Transverse colon (tissue), 4 donors: ENCODE measurements at places on chromosomes 11 and 22. TPM values are rescaled to one million over a fixed set of nuclear protein-coding genes. Genes with fewer than 3 reads are reported as not detected.

CARS1 gene
- 47.9 TPM for total RNA-seq

PANX2 gene
- total RNA-seq, result not detected

P2RY2 gene
- 21.4 TPM for total RNA-seq

GLYAT gene
- total RNA-seq, result not detected

OOSP1 gene
- not detected for total RNA-seq
